ENCODE measurements at places on chromosomes 5 and 9.

DNA sequence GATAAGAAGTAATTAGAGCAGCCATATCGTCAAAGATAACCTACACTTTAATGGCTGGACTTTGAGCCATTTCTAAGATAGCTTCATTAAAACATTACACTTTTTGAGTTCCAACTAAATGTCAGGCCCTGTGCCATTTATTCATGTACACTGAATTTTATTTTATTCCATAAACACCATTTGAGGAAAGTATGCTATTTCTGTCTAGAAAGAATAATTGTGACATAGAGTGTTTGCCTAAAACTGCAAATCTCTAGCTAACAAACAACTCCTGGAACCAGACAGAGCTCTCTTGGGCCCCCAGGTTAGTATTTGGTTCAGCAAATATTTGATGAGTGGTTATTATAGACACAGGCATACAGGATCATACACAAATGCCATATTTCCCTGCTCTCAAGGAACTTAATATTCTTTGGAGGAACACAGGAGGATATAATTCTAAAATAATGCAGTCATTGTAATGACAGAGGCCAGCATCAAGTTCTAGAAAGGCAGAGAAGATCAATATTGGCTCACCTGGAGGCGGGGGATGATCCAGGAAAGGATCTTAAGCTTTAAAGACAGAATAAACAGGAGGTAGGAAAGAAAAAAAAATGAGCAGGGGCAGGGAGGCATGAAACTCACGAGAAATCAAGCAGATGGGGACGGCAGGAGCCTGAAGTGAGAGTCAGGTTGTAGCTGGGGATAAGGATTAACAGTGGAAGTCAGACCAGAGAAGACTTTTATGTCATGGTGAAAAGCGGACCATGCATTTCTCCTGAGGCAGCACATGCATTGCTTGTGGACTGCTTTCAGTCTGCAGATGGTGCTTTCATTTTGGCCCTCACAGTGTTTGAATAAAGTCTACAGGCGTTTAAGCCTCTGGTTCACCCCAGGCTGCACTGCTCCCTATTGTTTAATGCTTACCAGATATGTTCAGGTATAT, 127.7 kb downstream of the GCNT1 start:
- no peak overlapping the region for H3K27ac ChIP-seq
- no peak for DNase-seq
- H3K4me1 ChIP-seq, result no peaks in the 10 kb centered on the region
- H3K36me3 ChIP-seq, result no peaks in the 10 kb centered on the region
- H3K4me3 ChIP-seq, result no peak overlapping the region
- H3K27me3 ChIP-seq, result no peaks in the 10 kb centered on the region

DNA sequence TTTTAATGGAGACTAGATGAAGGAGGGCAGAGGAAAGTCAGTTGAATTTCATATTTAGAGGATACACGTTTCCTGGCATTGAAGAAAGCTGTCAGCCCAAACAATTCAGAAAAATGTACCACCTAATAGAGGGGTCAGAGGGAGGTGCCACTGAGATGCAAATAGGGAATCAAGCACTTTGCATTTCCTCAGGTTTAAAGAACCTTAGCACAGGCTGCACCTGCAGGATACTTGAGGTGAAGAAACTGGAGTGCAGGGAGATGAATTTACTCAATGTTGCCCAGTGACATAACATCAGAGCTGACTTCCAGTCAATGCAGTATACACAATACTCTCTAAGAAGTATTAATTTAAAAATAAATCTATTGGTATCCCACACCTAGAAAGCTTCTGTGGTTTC, 67.0 kb upstream of the MAST4 start:
- no peaks in the 10 kb centered on the region for H3K27me3 ChIP-seq

DNA sequence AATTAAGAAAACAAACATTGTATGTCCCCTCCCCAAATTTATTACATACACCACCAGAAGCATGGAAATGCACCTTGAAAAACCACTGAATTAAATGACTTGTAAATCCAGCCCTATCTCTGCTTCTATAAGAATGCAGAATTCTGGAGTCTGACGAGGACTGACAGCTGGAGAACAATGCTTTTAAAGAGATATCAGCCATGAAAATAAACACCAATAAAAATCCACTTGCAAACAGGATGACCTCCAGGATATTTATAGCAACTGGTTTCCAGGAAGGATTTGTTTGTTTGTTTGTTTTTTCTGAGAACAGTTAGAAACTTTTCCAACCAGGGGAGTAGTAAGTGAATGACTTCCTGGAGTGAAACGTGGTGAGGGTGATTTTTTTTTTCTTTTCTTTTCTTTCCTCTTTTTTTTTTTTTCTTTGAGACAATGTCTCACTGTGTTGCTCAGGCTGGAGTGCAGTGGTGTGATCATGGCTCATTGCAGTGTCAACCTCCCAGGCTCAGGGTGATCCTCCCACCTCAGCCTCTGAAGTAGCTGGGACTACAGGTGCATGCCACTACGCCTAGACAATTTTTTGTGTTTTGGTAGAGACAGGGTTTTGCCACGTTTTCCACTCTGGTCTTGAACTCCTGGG, 38.7 kb upstream of the SLC36A1 start:
- H3K27ac ChIP-seq, result no peak overlapping the region
- H3K4me3 ChIP-seq, result no peak overlapping the region
- H3K27me3 ChIP-seq, result peaks cover 6% of the 10 kb centered on the region
- H3K4me1 ChIP-seq, result no peaks in the 10 kb centered on the region

- no peak overlapping the region for H3K4me3 ChIP-seq
- no peaks in the 10 kb centered on the region for H3K27me3 ChIP-seq
Measured at GRCh38 chr9:77475641-77476473, 172.3 kb downstream of the GNA14 start.

GRCh38 chr5:7910738-7911428, 41.9 kb downstream of the MTRR start:
- no peak for DNase-seq
- H3K27ac ChIP-seq, result no peak overlapping the region
- H3K4me1 ChIP-seq, result no peaks in the 10 kb centered on the region
- no peaks in the 10 kb centered on the region for H3K27me3 ChIP-seq

DNA sequence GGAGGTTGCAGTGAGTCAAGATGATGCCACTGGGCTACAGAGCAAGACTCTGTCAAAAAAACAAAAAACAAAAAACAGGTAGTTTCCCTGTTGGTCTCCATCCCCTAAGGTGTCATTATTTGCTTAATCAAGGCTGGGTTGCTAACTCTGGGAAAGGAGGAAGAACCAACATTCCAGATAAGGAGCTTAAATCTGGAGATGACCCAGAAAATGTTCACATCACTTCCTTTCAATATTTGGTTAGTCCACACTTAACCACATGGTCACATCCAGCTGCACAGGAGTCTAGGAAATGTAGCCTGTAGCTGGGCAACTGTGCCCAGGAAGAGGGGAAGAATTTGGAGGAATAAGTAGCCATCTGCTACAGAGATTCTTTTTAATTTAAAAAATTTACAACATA, 25.9 kb upstream of the MEGF9 start:
- no peak for DNase-seq
- no peaks in the 10 kb centered on the region for H3K36me3 ChIP-seq
- H3K27me3 ChIP-seq, result no peaks in the 10 kb centered on the region
- H3K4me3 ChIP-seq, result no peak overlapping the region

- DNase-seq, result no peak
- peaks cover 41% of the 10 kb centered on the region for H3K27me3 ChIP-seq
- H3K36me3 ChIP-seq, result no peaks in the 10 kb centered on the region
- H3K4me3 ChIP-seq, result peak overlapping the region; percentile 53
Measured at GRCh38 chr5:169301386-169301934, 521 bp upstream of the SLIT3 start.

GRCh38 chr9:127087836-127088235, 34.6 kb downstream of the ANGPTL2 start:
- no peak overlapping the region for H3K27ac ChIP-seq
- peaks cover 11% of the 10 kb centered on the region for H3K36me3 ChIP-seq
- H3K4me3 ChIP-seq, result no peak overlapping the region
- H3K27me3 ChIP-seq, result no peaks in the 10 kb centered on the region

DNA sequence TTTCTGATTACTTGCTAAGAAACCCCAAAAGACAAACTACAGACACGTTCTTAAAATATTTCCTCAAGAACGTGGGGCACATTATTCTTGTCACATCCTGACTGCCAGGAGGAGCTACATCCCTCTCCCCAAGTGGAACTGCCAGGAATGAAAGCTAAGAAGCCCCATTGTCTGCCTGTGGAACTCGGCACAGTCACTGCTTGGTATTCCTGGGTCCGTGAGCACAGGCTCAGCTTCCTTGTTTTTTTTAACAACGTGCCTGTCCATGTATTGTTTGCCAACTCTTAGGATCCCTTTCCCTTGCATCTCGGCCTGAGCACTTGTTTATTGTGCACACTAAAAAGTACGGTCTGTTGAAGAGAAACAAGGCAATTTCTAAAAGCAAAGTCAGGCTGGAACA, 47.0 kb upstream of the SELENOP start:
- H3K27ac ChIP-seq, result no peak overlapping the region
- H3K27me3 ChIP-seq, result no peaks in the 10 kb centered on the region
- no peak overlapping the region for H3K4me3 ChIP-seq
- no peaks in the 10 kb centered on the region for H3K36me3 ChIP-seq
- no peak for DNase-seq
- peaks cover 5% of the 10 kb centered on the region for H3K4me1 ChIP-seq

DNA sequence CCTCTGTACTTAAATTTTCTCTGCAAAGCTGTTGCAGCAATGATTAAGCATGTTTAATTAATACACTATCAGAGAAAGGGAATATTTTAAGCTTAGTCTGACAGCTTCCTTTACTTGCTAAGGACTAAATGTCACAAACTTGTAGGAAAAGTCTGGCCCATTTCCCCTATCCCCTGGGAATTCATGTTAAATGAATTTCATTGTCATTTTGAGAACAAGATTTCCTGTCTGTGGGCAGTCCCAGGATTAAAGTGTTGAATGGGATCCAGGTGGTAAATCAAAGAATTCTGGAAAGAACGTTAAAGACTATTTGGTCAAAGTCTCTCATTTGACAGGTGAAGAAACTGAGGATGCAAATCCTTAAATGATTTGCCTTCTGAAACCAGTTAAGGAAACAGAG, 214.8 kb downstream of the MPDZ start:
- H3K27me3 ChIP-seq, result no peaks in the 10 kb centered on the region
- H3K36me3 ChIP-seq, result no peaks in the 10 kb centered on the region
- no peak overlapping the region for H3K4me3 ChIP-seq

- H3K27me3 ChIP-seq, result no peaks in the 10 kb centered on the region
- no peak for DNase-seq
Measured at GRCh38 chr5:83924171-83924570, 203.5 kb upstream of the HAPLN1 start.

- H3K4me3 ChIP-seq, result no peak overlapping the region
- no peaks in the 10 kb centered on the region for H3K27me3 ChIP-seq
- no peak for DNase-seq
- peaks cover 7% of the 10 kb centered on the region for H3K4me1 ChIP-seq
- H3K27ac ChIP-seq, result no peak overlapping the region
Measured at GRCh38 chr5:142724821-142725220, 38.9 kb upstream of the FGF1 start.

- H3K27ac ChIP-seq, result peak overlapping the region; percentile 17
- peaks cover 7% of the 10 kb centered on the region for H3K4me1 ChIP-seq
- H3K27me3 ChIP-seq, result no peaks in the 10 kb centered on the region
- no peaks in the 10 kb centered on the region for H3K36me3 ChIP-seq
- no peak overlapping the region for H3K4me3 ChIP-seq
Measured at GRCh38 chr9:123120131-123120530, 86.7 kb downstream of the GPR21 start.

- H3K4me3 ChIP-seq, result no peak within 1 kb of the TSS
- H3K27me3 ChIP-seq, result peaks cover 8% of the 10 kb centered on the region
- no peaks in the 10 kb centered on the region for H3K4me1 ChIP-seq
Measured at GRCh38 chr9:135520916-135521607, at the start of gene LCN1. TSS of gene LCN1 (plus strand) at chr9:135521440. CDS start at chr9:135521498, 58 bp downstream.

- H3K4me1 ChIP-seq, result peaks cover 40% of the 10 kb centered on the region
- no peak overlapping the region for H3K4me3 ChIP-seq
- DNase-seq, result no peak
- H3K36me3 ChIP-seq, result peaks cover 40% of the 10 kb centered on the region
Measured at GRCh38 chr9:71683598-71684235, 84.6 kb downstream of the CEMIP2 start.

DNA sequence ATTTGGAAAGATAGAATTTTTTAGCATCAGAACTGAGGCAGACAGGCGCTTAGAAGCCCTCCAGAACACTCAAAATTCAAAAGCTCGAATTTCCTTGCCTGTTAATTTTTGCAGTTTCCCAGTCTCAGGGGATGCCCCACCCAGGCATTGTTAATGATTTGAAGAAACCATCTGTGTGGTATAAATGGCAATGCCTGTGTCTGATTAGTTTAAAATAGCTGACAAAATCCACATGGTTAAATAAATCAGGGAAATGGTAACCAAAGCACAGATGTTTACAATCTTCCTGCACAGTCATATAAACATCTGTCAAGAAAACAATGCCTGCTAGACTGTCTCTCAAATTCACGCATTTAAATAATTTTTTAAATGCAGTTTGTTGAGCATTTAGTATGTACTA, 185.2 kb upstream of the RGMB start:
- H3K27me3 ChIP-seq, result no peaks in the 10 kb centered on the region
- H3K27ac ChIP-seq, result no peak overlapping the region
- no peaks in the 10 kb centered on the region for H3K36me3 ChIP-seq
- DNase-seq, result no peak
- no peaks in the 10 kb centered on the region for H3K4me1 ChIP-seq

DNA sequence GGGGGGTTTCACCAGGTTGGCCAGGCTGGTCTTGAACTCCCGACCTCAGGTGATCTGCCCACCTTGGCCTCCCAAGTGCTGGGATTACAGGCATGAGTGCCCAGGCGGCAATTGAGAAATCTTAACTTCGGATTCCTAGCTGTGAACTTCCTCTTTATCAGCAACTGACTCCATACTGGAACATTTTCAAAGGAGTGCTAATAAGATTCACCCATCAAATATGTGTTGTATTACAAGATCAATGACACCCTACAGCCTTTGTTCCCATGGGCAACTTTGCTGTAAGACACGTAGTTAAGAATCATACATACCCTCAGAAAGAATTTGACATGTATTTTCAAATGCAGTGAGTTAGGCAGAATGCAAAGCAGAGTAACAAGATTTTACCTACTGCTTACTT, 23.1 kb upstream of the ACOT12 start:
- H3K4me3 ChIP-seq, result no peak overlapping the region
- no peak for DNase-seq
- H3K36me3 ChIP-seq, result peaks cover 10% of the 10 kb centered on the region
- H3K4me1 ChIP-seq, result no peaks in the 10 kb centered on the region
- H3K27ac ChIP-seq, result no peak overlapping the region

GRCh38 chr5:1648806-1649205, 125.0 kb upstream of the LPCAT1 start:
- DNase-seq, result no peak
- H3K4me1 ChIP-seq, result peaks cover 11% of the 10 kb centered on the region
- no peak overlapping the region for H3K4me3 ChIP-seq
- no peaks in the 10 kb centered on the region for H3K36me3 ChIP-seq
- peaks cover 30% of the 10 kb centered on the region for H3K27me3 ChIP-seq

Data from upper lobe of right lung (tissue), 1 donor.